Non-pigmented ciliary epithelial cell (primary cell): ENCODE measurements at places on chromosomes 16 and 17.

GRCh38 chr16:69315486-69316311 is 4.5 kb downstream of the VPS4A start:
- no peak for DNase-seq

GRCh38 chr17:35878361-35878760 is 1.8 kb downstream of the CCL5 start:
- no peak for DNase-seq

DNA sequence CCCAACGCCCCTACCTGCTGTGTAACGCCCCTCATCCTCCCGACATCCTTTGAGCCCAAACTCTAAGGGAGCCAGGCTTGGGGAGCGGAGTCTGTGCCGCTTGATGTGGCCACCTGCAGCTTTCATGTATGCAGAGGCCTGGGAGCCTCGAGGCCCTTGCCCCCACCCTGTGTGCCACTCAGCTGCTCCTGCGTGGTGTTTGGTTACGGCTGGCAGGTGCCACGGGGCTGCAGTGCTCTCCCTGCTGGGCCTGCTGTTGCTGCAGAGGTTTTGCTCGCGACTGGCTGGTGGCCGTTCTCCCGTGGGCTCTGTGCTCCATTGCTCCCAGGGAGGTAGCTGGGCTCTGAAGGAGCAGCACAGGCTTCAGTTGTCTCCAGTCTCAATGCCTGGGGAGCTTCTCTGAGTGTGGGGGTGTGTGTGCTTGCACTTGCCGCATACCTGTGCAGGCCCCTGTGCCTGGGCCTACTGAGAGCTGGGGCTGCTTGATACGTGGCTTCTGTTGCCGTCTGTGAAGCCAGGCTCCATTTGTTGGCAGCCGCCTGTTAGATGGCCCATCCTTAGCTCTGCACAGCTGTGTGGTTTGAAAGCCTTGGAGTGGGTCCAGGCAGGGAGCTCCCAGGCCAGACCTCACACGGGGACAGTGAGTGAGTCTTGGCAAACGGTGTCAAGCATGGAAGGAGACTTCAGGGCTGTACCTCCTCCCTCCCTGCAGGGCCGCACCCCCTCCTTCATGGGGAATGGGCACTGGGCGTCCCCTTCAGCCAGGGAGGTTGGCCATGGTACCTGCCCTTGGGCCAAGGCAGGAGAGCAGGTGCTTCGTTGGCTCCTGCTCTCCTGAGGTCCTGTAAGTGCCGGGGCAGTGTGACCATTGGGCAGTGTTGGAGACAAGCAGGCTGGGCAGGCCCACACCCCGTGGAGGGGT is 47.2 kb downstream of the PDPK1 start:
- no peak for DNase-seq

DNA sequence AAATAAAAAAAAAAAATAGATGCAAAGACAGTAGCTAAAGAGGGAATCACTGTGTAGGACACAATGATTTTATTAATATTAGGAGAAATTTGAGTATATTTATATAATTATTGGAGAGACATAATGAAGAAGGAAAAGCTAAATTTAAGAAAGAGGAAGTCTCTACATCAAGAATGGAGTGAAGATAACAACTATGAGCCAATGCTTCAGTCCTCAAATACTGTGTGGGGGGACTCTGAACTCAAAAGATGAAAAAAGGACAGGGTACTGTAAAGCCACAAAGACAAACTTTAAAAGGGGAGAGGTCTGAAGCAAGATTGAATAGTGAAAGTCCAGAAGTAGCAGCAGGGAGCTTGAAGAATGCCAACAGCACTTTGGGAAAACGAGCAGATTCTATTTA is 44.7 kb downstream of the SKAP1 start:
- DNase-seq, result no peak

DNA sequence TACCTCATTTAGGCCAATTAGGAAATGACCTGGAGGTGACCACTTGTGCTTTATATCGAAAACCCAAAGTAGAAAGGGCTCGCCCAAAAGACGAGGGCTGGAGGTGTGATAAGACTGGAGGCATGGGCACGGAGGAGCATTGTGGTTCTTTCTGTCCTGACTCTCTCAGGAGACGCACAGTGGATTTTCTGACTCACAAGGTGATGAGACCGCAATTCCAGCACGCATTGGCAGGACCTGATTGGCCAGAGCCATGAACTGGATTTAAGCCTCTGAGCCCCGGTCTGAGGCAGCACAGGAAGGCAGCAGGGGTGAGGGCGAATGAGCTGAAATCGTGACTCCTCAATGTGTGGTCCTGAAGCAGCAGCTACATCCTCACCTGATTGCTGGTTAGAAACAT is 559.1 kb upstream of the SALL1 start:
- no peak for DNase-seq

GRCh38 chr17:7740481-7741001 is 23.0 kb downstream of the DNAH2 start:
- DNase-seq, result no peak

- no peak for DNase-seq
These were observed 69.9 kb downstream of the TBC1D16 start for GRCh38 chr17:79965806-79966205.

GRCh38 chr16:89402962-89403361 is 87.4 kb downstream of the ANKRD11 start:
- DNase-seq, result no peak

DNA sequence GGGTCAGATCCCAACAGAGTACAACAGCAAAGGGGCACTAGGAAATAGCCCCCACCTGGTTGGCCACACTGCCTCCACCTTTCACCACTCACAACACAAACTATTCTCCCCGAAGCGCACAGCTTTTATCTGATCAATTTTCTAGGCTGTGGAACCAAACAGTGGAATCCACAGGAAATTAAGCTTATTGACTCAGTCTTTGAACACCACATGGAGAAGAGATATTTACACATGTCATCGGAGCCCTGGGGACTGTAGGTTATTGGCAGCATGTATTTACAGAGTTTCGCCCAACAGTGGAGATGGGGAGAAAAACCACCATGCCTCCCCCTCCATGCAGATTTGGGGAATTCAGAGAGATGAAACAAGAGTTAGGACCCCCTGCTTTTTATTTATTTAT is 154.8 kb downstream of the XYLT1 start:
- no peak for DNase-seq

GRCh38 chr16:31143694-31144148 is 6.1 kb downstream of the PRSS36 start:
- no peak for DNase-seq

- no peak for DNase-seq
These were observed 4.5 kb downstream of the MAF start for GRCh38 chr16:79595931-79596450.

- DNase-seq, result no peak
These were observed 51.2 kb upstream of the MED9 start for GRCh38 chr17:17425591-17425990.

DNA sequence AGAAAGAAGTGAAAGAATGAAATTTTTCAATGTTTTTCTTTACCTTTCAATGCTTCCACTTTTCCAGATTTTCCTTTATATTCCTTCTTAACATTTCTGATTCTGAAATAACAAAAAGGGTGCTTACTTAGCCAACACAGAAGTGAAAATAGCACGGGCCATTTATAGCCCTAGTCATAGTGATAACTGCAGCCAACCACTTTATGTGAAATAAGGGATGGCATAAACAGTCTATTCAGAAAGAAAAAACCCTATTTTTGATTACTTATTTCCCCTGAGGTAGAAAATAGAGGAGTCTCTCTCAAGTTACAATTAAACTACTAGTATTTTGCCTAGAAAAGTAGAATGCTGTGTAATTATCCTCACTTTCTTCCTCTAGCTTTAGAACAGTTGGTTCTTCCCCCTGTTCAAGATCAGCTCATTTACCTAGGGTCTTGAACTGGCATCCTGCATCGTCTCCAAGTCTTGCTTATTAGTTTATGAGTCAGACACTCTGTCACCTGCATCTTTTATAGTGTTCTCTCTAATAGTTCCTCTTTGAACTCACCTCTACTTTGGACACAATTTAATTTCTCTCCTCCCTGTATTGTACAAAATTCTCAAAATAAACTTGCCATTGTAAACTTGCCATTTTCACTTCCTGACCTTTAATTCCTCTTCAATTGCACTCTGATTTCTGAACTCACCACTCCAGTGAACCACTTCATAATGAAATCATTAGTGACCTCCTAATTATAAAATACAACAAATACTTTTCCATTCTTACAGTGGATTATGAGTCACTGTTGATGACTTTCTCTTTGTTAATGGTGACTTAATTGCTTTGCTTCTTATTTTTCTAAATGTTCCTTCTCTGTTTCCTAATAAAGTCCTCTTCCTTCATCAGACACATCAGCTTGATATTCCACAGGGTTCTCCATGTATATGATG is 23.6 kb downstream of the ABCA6 start:
- no peak for DNase-seq

- no peak for DNase-seq
These were observed 114.6 kb upstream of the NOG start for GRCh38 chr17:56478836-56479447.

- DNase-seq, result no peak
These were observed 36.6 kb upstream of the TMEM132E start for GRCh38 chr17:34542700-34543336.

DNA sequence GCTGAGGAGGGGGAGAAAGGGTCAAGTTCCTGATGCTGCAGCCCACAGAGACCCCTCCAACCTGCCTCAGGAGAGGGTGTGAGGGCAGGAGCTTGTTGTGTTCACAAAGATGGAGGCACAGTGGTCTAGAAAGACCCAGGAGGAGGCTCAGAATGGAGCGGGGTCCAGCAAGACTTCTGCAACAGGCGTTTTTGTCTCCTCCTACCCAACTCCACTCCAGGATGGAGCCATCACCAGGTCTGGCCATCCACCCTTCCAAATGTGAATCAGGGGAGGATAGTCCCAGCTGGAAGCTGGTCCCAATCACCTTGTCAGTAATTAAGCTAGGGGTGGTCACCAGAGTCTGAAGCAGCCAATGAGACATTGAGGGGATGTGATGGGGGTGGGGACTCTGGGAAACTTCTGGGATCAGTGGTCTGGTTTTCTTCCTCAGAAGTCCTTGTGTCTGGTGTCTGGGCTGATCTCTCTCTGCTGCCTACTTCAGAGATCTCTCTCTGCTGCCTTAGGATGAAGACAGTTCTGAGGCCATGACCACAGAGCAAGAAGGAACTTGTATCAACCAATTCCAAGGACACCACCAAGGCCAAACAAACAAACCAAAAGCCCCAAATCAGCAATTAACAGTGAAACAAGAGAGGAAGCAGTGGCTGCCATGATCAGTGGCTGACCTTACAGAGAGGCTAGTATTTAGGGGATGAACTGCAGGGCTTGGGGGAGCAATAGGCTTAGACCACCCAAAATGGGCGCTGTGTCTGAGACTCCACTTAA is 14.5 kb downstream of the CD300LB start:
- DNase-seq, result no peak
